ENCODE measurements at places on chromosomes 11 and 22.

- DNase-seq, result no peak
Measured at GRCh38 chr11:41449483-41450050, 9.9 kb downstream of the LRRC4C start.

DNA sequence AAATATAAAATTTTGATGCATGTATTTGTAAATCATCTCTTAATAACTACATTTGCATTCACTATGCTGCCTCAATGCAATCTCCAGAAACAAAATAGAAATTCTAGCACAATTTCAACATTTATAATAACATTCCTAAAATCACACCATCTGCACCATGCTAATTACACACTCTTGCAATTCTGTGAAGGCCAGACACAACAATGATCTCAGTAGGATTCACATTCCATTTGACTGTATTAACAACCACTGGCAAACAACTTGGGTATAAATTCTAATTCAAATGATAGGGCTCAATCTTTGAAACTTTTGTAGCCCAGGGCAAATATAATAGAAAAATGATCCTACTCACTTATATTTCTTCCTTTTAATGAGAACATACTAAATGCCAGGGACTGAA is 25.9 kb downstream of the RAB6A start:
- no peak for DNase-seq

GRCh38 chr11:45805305-45806071 is 539 bp downstream of the SLC35C1 start:
- no peak for DNase-seq

GRCh38 chr11:57269571-57270021 is 32.5 kb upstream of the APLNR start:
- DNase-seq, result no peak

DNA sequence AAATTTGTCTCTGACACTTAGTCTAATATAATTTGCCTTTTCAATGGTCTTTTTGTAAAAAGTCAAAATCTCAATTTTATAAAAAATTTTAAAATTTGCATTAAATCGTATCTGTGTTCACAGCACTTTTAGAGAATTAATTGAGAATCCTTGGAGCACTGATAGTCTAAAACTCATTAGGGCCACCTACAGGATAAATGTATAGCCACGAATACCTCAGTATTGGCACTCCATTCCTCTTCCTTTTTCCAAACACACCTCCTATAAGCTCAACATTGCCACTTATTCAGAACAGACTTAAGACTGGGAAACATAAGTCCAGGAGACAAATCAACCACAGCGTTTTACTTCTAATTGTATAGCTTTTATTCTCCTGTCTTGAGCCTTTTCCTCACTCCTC is 776.0 kb upstream of the ARHGAP42 start:
- no peak for DNase-seq

- no peak for DNase-seq
Measured at GRCh38 chr11:87290304-87290922, 252.7 kb downstream of the TMEM135 start.

DNA sequence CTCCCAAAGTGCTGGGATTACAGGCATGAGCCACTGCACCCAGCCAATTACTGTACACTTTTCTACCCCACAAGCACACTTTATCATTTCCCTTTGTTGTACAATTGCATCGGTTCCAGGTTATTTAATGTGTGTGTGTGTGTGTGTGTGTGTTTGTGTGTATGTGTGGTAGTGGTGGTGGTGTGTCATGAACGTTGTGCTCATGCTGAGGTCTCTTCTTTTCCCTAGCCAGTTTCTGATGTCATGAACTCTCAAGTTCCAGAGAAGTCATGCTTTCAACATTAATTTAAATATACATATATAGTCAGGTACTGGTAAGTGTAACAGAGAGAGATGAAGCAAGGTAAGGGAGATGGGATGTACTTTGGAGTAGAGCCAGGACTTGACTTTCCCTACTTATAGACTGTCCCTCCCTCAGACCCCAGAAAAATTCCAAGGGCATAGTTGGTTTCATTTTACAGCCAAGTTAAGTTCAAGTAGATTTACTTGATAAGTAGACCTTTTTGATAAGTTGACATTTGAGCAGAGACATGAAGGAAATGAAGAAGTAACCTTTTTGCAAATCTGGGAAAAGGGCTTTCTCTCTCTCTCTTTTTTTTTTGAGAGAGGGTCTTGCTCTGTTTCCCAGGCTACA is 42.7 kb downstream of the WEE1 start:
- DNase-seq, result no peak

GRCh38 chr11:19821412-19821875 is 108.8 kb downstream of the NAV2 start:
- no peak for DNase-seq

- no peak for DNase-seq
Measured at GRCh38 chr11:92642177-92642931, 327.1 kb upstream of the MTNR1B start.

DNA sequence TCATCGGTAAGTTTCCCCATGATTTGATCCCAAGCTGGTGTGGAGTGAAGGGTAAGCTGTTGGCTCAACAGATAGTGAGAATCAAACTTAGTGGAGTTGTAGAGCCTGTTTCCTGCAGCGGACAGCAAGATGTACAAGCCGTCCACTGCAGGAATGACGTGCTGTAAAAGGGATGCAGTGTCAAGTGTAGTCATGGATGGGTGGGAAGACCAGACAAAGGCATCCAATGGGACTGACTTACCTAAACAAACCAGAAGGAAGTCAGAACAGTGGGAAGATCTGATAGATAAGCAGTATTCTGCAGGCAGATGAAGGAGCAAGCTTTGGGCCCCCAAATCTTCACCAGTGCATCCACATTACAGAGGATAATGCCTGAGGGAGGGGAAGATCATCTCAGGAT is 8.8 kb downstream of the ZBTB16 start:
- DNase-seq, result no peak

DNA sequence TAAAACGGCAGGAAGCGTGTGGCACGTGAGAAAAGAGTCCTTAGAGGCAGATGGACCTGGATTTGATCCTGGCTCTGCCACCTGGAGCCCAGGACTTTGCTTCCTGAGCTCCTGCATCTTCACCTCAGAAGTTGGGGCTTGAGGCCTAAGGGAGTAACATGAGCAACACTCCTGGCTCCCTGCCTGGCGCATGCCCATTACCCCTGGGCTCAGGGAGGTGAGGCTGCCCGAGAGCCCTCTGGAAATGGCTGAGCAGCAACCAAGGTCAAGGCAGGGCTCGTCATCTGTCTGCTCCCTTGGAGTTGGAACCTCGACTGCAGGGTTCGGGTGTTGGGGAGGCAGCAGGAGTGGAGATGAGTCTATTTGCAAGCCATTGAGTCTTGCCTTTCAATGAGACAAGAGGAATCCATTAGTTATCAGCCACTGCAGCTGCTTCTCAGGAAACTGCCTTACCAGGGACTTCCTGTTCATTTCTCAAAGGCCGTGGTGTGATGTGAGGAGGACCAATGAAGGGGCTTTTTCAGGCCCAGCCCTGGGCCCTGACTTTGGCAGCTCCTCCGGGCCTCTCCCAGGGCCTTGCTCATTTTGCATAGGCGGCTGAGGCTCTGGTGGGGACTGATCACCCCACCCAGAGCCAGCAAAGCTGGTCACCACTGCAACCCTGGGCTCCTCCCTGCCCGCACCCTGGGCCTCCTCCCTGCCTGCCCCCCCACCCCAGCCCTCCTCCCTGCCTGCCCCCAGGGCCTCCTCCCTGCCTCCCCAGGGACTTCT is 6.4 kb downstream of the FADS2 start:
- DNase-seq, result no peak

Data from stimulated activated CD8-positive, alpha-beta memory T cell treated with anti-CD3 and anti-CD28 coated beads, Interleukin-7, amount 100 ng/mL, for 24 hours (primary cell).